Stimulated activated CD8-positive, alpha-beta memory T cell treated with anti-CD3 and anti-CD28 coated beads, Interleukin-15, amount 100 ng/mL, for 4 hours (primary cell): ENCODE measurements at places on chromosomes 3 and 15.

GRCh38 chr3:10198761-10199649, 34.3 kb downstream of the IRAK2 start:
- DNase-seq, result peak; percentile 44

DNA sequence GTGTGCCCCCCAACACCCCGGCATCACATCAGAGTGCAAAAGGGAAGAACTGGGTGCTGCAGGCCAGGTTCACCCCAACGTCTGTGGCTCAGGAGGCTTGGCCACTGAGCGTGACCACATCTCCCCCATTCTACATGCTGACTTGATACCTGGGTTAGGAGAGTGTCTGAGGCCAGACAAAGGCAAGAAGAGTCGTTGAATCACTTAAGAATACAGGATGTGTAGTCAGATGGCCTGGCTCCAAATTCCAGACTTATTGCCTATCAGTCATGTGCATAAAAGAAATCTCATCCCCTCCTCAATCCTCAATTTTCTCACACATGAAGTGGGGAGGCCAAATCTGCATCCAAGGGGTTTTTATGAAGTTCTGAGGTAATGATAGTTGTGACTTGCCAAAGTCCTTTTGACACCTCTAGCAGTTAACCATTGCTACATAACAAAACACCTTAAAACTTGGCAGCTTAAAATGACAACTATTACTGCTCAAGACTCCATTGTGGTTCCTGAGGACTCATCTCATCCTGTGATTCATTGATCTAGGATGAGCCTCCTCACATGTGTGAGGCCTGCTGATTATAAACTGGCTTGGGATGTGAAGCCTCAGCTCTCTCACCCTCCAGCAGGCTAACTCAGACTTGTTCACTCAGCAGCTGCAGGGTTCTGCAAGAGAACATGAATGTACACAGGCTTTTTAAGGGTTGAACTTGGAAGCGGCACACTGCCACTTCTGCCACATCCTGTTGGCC, 138.8 kb upstream of the TLE3 start:
- no peak for DNase-seq

- no peak for DNase-seq
Observed at GRCh38 chr3:29281344-29282241, 722 bp downstream of the RBMS3 start.

DNA sequence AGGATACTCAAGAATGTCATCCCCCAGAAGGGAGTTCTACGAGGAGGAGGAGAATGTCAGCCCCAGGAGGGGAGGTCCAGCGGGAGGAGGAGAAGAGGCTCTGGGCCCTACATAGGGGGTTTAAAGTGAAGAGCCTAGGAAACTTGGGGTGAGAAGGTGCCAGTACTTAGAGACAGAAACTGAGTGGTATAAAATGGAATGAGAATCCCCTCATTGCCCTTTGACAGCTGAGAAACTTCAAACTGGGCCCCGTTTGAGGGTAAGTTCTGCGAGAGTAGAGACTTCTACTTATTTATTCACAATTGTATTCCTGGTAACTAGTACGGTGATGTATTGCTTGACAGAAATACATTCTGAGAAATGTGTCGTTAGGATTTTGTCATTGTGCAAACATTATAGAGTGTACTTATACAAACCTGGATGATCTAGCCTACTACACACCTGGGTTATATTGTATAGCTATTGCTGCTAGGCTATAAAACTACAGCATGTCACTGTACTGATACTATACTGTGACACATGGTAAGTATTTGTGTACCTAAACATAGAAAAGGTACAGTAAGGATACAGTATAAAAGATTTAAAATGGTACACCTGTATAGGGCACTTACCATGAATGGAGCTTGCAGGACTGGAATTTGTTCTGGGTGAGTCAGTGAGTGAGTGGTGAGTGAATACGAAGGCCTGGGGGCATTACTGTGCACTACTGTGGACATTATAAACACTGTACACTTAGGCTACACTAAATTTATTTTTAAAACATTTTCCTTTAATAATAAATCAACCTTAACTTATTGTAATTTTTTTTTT, 62.0 kb downstream of the TSC22D2 start:
- DNase-seq, result no peak

DNA sequence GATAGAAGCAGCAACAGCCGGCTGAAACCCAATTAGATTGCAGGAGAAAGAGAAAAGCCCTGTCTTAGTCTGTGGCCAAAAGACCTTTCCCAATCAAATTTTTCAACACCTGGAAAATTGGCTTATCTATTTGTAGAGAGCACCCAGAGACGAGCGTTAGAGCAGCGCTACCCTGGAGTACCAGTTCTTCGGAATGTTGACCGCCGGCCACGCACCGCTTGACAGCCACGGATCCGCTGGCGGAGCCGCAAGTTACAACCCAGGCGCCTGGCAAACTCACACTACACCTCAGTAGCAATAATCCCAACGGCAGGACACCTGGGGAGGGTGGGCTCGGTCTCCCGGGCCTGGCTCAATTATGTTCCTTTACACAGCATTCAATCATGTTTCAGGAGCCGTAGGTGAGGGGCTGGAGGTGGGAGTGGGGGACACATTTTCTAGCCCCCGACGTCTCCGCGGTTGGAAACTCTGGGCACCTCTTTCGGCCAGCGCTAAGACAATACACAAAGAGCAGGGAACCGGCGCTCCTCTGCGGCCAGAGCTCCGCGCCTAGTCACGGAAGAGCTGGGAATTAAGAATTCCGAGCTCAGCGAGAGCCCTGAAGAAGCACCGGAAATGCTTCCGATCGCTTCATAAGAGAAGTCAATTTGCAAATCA, 1.2 kb downstream of the MB21D2 start:
- no peak for DNase-seq

DNA sequence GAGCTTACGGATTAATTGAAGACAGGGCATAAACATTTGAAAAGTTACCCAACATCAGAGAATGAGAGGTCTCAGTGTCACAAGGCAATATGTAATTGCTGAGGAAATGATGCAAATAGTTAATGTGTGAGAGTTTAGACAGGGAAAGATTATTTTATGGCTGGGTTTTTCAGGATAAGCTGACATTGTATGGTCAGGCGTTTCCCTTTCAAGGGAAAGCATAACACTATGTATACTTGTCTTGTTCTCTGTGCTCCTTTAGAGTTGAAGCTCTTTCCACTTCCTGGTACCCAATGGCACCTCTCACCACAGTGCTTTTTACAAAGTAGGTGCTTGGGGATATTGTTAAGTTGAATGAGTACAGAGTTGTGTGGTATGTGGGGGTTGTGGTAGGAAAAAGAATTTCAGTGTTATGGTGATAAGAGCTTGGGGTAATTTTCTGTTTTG, 19.9 kb downstream of the IQGAP1 start:
- DNase-seq, result no peak

GRCh38 chr3:172622916-172623700, 87.8 kb downstream of the NCEH1 start:
- DNase-seq, result no peak

DNA sequence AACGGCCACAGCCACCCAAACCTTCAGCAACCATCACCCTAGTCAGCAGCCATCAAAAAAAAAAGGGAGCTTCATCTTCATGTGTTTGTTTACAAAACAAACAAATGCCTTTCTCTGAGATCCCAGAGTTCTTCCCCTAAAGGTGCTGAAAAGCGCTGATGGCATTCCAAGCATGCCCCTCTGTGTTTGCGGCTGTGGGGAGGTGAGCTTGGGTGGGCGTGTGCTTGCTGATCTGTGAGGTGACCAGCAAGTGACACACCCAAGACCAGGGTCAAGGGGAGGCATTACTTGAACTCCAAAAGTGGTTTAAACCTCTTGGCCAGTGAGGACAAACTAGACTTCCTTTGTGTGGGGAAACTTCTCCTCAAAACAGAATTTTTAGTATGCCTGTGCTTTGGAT, 81.5 kb downstream of the DHX36 start:
- DNase-seq, result no peak

DNA sequence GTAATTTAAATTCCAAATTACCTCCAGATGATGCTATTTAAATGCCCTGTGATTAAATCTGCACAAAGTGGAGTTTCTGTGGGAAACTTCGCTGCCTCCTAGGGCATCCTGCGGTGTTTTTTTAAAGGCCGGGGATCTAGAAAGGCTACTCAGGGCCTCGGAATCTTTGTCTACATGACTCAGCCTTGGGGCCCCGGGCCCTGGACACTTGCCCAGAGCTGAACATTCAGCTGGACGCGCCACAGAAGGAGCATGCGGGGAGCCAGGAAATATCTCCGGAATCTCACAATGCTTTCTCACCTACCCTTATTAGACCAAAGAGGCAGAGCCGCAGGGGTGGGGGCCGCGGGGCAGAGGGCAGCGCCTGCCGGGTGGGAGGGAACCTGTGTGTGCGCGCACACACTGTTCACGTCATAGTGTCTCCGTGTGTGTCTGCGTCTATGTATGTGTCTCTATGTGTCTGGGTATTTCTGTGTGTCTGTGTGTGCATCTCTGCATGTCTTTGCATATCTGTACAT, 145.5 kb upstream of the TPM1 start:
- DNase-seq, result no peak
